ENCODE measurements at places on chromosomes 12 and 14. TPM values are rescaled to one million over a fixed set of nuclear protein-coding genes. Genes with fewer than 3 reads are reported as not detected.

- peaks cover 5% of the 10 kb centered on the region for H3K4me1 ChIP-seq
- peak overlapping the region; percentile 43 for H3K4me3 ChIP-seq
- H3K27ac ChIP-seq = peak overlapping the region; percentile 84
- no peaks in the 10 kb centered on the region for H3K27me3 ChIP-seq
- DNase-seq = peak; percentile 6
- H3K36me3 ChIP-seq = no peaks in the 10 kb centered on the region
Observed at GRCh38 chr12:57940915-57941164, 527 bp upstream of the ATP23 start.

- H3K27me3 ChIP-seq = no peaks in the 10 kb centered on the region
- peak overlapping the region; percentile 100 for H3K27ac ChIP-seq
- no peaks in the 10 kb centered on the region for H3K36me3 ChIP-seq
- DNase-seq = no peak
- no peak overlapping the region for H3K4me3 ChIP-seq
Observed at GRCh38 chr12:57112492-57113294, 1.5 kb upstream of the STAT6 start.

DNA sequence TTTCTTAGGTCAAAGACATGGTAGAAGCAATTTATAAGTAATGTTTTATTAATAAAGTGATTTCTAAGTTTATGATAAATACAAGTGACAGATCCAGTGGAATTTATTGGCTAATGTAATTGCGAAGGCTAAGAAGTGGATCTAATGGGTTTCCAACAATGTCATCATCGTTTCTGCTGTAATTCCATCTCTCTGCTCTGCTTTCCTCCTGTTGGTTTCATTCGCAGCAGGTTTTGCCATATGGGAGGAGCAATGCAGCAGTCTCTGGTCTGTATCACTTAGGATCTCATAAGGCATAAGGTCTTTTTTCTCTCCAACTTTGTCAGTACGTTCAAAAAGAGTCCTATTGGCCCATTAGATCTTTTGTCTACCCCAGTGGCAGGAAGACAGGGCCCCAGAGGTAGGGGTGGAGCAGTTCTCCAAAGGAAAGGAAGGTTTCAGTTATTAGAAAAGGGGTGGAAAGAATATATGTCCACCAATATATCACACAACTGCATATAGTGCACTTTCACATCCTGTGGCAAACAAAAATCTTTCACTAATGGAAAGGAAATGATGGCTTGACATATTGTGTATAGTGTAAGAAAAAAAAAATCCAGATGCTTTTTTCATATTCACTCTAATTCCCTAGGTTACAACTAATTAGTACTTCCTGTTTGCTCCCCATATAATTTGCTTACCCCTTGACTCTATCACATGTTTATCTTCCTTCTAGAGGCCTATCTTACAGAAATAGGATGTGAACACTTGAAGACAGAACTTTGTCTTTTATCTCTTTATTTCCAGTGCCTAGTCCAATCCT, 451.3 kb downstream of the ZFP36L1 start:
- no peak overlapping the region for H3K4me3 ChIP-seq
- H3K4me1 ChIP-seq = peaks cover 16% of the 10 kb centered on the region
- no peaks in the 10 kb centered on the region for H3K36me3 ChIP-seq
- DNase-seq = no peak
- no peaks in the 10 kb centered on the region for H3K27me3 ChIP-seq

- no peaks in the 10 kb centered on the region for H3K4me1 ChIP-seq
- H3K27ac ChIP-seq = peak overlapping the region; percentile 29
- DNase-seq = peak; percentile 5
- H3K4me3 ChIP-seq = no peak overlapping the region
- no peaks in the 10 kb centered on the region for H3K36me3 ChIP-seq
- no peaks in the 10 kb centered on the region for H3K27me3 ChIP-seq
Observed at GRCh38 chr12:30719060-30719459, 23.4 kb upstream of the IPO8 start.

GRCh38 chr14:88901189-88901588, 76.7 kb downstream of the TTC8 start:
- no peak for DNase-seq
- no peaks in the 10 kb centered on the region for H3K27me3 ChIP-seq
- no peak overlapping the region for H3K27ac ChIP-seq
- H3K4me1 ChIP-seq = no peaks in the 10 kb centered on the region
- no peak overlapping the region for H3K4me3 ChIP-seq

DNA sequence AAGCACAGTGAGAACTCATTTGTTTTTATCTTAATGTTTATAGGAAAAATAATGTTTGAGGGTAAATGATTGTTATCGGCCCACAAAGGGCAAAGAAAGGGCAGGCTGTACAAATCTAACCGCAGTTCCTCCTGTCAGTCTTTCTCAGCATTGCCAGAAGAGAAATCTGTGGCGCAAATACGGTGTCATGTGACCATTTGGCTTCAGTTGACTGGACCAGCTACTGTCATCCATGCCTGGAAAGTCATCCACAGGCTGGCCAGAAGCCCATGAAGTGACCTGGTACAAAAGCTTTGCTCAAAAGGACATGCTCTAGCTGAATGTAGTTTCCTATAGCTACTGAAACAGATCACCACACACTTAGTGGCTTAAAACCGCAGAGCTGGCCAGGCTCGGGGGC, 43.6 kb downstream of the HCAR2 start:
- no peak for DNase-seq
- H3K4me3 ChIP-seq = no peak overlapping the region
- H3K27me3 ChIP-seq = no peaks in the 10 kb centered on the region
- H3K36me3 ChIP-seq = no peaks in the 10 kb centered on the region

GRCh38 chr14:58907803-58908202, 270.0 kb downstream of the DACT1 start:
- H3K4me1 ChIP-seq = peaks cover 3% of the 10 kb centered on the region
- H3K36me3 ChIP-seq = no peaks in the 10 kb centered on the region
- H3K4me3 ChIP-seq = no peak overlapping the region
- DNase-seq = no peak
- H3K27me3 ChIP-seq = no peaks in the 10 kb centered on the region

GRCh38 chr14:61640158-61641136, 54.9 kb upstream of the HIF1A start:
- no peak overlapping the region for H3K4me3 ChIP-seq
- H3K27me3 ChIP-seq = no peaks in the 10 kb centered on the region
- no peak overlapping the region for H3K27ac ChIP-seq
- H3K36me3 ChIP-seq = no peaks in the 10 kb centered on the region
- no peaks in the 10 kb centered on the region for H3K4me1 ChIP-seq

DNA sequence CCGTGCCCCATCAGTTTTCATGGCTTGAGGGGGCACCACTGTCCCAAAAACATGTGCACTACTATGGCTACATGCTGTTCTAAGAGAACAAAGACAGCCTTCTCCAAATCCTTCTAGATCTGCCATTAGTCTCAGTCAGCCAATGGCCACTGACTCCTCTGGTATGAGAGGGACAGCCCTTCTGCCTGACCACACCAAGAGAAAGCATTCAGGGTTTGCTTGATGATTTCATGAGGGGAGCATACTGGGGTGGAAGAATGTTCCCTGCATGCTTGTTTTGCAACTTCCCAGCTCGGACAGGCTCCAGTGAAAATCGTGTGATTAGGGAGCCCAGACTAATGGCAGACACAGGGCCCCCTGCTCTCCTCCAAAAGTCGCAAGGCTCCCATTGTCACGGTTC, 199.6 kb upstream of the ALG10B start:
- H3K27ac ChIP-seq = no peak overlapping the region
- no peaks in the 10 kb centered on the region for H3K36me3 ChIP-seq
- H3K27me3 ChIP-seq = no peaks in the 10 kb centered on the region

DNA sequence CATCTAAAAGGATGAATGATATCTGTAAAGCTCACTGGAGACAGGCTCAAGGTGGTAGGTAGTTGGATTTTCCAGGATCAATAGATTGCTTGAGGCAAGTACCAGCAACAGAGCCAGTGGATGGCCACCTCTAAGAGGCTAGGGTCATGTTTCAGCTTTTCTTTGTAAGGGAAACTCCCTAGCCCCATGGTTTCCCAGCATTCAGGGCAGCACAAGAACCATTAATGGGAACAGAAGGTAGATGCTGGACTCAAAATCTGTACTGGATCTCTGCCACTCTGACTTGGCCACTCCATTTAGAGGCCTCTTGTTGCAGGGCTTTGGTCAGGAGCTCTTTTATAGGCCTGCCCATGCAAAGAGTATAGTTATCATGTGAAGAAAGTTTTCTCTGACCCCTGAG, 76.1 kb upstream of the DYRK2 start:
- no peaks in the 10 kb centered on the region for H3K27me3 ChIP-seq
- no peaks in the 10 kb centered on the region for H3K36me3 ChIP-seq
- no peak overlapping the region for H3K27ac ChIP-seq

- no peaks in the 10 kb centered on the region for H3K27me3 ChIP-seq
- DNase-seq = no peak
- H3K27ac ChIP-seq = no peak overlapping the region
Observed at GRCh38 chr12:104248444-104248843, 32.9 kb downstream of the TXNRD1 start.

- no peaks in the 10 kb centered on the region for H3K4me1 ChIP-seq
- DNase-seq = peak; percentile 53
- H3K27me3 ChIP-seq = no peaks in the 10 kb centered on the region
- H3K4me3 ChIP-seq = no peak overlapping the region
- H3K36me3 ChIP-seq = no peaks in the 10 kb centered on the region
Observed at GRCh38 chr14:88986146-88986841, 161.8 kb downstream of the TTC8 start.

- H3K27me3 ChIP-seq = no peaks in the 10 kb centered on the region
- H3K4me1 ChIP-seq = peaks cover 3% of the 10 kb centered on the region
- H3K4me3 ChIP-seq = no peak overlapping the region
- H3K27ac ChIP-seq = no peak overlapping the region
- no peaks in the 10 kb centered on the region for H3K36me3 ChIP-seq
Observed at GRCh38 chr14:51157012-51157411, 62.1 kb upstream of the TRIM9 start.

MYO1H gene
- total RNA-seq = not detected

SPIC gene
- not detected for total RNA-seq

HOXC6 gene
- total RNA-seq = 4.5 TPM

SYT1 gene
- 1.8 TPM for total RNA-seq

Measured in hepatocyte (in vitro differentiated cells).